ENCODE measurements at places on chromosomes 2 and 18.

DNA sequence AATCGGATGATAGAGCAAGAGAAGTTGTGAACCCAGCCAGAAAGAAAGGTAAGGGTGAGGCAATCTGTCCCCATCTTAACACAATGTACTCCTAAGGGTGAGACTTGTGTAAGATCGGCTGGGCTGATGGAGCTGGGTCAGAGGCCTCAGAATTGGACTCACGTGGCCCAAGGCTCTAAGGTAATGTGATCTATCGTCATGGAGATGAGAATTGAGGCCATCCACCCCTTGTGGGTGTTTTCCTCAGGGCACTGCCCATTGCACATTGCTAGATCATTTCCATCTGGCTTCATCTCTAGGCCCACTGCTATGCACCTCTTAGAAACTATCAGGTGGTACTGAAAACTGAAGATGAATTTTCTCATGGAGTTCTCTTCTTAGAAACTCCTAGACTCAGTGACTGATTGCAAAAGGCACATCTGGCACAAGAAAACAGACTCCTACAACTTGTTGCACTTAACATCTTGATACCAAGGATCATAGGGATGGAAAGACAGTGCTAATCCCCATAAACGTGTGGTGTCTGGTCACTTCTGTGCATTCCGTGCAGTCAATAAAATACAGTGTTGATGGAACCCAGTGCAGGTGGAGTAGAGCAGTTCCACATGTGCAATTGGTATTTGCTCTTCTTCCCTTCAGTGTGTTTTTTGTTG, 228.9 kb upstream of the FOSL2 start:
- DNase-seq, result no peak

GRCh38 chr2:12587729-12588522, 128.8 kb upstream of the TRIB2 start:
- DNase-seq, result no peak

DNA sequence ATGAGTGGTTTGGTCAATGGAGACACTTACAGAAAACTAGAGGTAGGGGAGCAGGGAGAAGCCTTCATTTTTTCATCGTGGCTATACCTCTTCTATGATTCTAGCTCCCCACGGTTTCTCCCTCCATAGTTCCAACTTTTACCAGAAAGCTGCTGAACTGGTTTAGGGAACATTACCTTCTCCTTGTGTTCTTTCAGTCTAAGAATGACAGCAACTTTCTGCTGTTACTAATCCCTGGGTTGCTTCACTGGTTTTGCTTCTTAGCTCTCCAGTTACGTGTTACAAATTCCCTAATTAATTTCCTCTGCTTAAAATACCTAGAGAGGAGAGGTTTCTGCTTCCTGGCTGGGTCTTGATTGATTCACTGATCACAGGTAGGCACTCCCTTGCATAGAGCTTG, 499.9 kb downstream of the SLC4A3 start:
- DNase-seq, result no peak

- no peak for DNase-seq
Observed at GRCh38 chr18:73638709-73639108, 508.9 kb downstream of the FBXO15 start.

DNA sequence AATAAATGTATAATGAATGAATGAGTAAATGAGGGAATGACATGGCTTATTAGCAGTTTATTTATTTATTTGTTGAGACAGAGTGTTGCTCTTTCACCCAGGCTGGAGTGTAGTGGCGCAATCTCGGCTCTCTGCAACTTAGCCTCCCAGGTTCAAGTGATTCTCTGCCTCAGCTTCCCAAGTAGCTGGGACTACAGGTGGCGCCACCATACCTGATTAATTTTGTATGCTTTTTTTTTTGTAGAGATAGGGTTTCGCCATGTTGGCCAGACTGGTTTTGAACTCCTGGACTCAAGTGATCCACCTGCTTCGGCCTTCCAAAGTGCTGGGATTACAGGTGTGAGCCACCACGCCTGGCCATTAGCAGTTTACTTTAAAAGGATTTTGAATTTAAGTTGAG, 100.3 kb upstream of the CAVIN2 start:
- DNase-seq, result no peak

DNA sequence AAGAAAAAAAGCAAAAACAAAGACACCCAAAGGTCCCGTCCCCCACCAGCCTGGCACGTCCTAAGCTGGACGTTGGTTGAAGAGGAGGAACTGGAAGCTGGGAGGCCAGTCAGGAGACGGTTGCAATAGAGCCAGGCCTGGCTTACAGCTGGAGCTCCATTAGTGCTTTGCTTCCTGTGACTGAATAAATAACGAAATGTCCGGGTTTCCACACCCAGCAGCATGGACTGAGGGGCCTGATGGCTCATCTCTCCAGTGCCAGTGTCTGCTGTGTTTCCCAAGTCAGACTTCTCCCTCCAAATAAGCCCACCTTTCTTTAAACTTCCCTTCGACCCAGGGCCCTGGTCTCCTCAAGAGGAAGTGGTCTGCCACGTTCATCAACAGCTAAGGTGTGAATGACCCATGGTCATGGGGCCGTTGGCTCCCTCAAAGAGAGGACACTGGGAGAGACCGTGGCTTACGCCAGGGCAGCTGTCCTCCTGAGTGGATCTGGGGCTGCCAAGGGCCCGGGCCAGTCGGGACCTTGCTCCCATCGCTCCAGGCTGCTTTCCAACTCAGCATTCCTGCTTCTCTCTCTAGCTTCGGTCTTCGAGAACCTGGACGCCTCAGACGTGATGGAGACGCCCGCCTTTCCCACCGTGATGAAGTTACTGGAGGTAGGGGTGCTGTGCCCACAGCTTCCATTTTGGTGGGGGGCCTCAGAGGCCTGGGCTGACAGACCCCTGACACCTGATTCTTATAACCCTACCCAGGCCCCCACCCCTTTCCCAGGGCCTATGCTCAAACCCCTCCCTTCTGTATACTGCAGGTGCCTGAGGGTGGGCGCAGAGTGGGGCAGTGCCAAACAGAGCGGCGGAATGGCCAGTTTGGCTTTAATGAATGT, 44.9 kb downstream of the MYO7B start:
- DNase-seq, result no peak

- no peak for DNase-seq
Observed at GRCh38 chr18:74456349-74457042, 612 bp downstream of the DIPK1C start.

GRCh38 chr18:53567929-53568574, 656.4 kb downstream of the MBD2 start:
- DNase-seq, result no peak

DNA sequence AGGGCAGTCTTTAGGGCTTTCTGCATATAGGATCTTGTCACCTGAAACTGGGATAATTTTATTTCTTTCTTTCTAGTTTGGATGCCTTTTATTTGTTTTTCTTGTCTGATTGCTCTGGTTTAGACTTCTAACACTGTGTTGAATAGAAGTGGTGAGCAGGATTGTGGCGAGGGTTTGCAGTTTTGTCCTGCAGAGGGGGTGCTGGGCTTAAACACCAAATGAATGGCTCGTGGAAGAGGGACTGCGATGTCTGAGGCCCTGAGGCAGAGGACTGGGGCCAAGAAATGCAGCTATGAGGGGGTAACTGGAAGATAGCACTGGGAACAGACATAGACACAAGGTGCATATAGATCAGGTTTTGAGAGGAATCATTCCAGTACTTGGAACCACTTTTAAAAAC, 20.5 kb downstream of the UBE2F start:
- DNase-seq, result no peak

GRCh38 chr2:210399440-210400041, 77.0 kb downstream of the LANCL1 start:
- DNase-seq, result no peak

Data from stimulated activated CD8-positive, alpha-beta memory T cell treated with anti-CD3 and anti-CD28 coated beads, Interleukin-7, amount 100 ng/mL, for 1 hour (primary cell).